ENCODE measurements at places on chromosomes 11 and 22.
A peak's percentile ranks its signal among the peaks of the same experiment; 100 is the strongest.

DNA sequence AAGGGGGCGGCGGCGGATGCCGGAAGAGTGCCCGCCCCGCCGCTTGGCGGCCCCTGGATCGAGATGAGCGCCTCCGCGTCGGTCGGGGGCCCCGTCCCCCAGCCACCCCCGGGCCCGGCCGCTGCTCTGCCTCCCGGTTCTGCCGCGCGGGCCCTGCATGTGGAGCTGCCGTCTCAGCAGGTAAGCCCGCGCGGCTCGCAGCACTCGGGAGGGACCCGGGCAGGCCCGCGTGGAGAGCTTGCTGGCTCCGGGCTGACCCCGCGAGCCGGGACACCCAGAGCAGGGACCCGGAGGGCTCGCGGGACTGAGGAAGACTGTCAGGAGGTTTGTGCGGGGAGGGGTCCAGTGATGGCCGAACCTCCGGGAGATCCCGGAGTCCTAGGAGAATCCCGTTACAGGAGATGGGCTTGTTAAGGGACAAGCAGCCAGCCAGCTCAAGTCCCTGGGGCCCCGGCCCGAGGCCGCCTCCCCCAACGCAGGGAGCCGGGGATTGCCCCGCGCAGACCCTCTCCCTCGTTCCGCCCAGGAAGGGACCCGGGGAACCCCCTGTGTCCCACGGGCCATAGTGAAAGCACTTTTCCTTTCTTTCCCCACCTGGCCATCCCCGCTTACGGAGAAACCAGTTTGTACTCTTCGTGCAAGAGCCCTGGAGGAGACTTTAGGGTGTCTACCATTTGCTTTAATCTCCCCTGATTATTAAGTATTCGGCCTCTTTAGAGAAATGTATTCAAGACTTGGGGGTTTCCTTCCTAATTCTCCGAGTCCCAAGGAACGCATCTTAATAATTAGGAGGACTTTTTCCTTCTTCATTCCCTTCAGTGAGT is 547 bp downstream of the UVRAG start:
- peak; percentile 41 for DNase-seq

GRCh38 chr11:74316772-74317505 is 5.5 kb upstream of the P4HA3 start:
- DNase-seq: no peak

DNA sequence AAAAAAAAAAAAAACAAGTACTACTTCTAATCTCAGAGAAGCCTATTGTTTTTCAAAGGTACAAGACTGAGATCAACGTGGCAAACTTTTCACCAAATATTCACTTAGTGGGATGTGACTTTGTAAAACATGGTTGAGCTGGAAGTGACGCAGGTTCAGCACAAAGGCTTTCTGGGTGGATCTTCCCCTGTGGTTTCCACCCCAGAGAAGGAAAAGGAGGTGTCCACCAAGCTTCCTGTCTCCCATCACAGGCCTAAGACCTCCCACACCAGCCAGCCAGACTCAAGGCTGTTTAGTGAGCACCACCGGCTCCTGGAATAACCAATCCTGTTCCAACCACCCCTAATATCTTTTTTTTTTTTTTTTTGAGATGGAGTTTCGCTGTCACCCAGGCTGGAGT is 5.7 kb downstream of the TMEM184B start:
- peak; percentile 76 for DNase-seq

- no peak for DNase-seq
Observed at GRCh38 chr11:22341588-22341931, 3.4 kb downstream of the SLC17A6 start.

DNA sequence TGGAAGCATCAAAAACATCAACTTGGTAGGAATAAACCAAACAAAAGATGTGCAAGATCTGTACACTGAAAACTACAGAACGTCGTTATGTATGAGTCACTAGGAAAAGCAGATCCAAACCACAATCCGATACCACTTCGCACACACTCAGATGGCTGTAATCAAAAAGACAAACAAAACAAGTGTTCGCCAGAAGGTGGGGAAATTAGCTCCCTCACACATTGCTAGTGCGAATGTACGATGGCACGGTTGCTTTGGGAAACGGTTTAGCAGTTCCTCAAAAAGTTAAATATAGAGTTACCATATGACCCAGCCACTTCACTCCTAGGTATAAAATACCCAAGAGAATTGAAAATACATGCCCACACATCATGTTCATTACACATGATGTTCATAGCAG is 14.8 kb upstream of the CARD10 start:
- peak; percentile 61 for DNase-seq

GRCh38 chr22:27685515-27685914 is 116.0 kb downstream of the MN1 start:
- DNase-seq: no peak

DNA sequence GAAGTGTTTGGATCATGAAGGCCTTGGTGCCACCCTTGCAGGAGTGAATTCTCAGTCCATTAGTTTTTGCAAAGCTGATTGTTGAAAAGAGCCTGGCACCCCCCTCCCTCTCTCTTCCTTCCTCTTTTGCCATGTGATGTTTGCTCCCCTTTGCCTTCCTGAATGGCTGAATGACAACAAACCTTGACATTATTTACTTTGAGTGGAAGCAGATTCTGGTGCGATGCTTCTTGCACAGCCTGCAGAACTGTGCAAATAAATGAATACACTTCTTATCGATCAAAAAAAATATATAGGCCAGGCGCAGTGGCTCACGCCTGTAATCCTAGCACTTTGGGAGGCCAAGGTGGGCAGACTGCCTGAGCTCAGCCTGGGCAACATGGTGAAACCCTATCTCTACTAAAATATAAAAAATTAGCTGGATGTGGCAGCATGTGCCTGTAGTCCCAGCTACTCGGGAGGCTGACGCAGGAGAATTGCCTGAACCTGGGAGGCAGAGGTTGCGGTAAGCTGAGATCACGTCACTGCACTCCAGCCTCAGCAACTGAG is 2.0 kb upstream of the NARS2 start:
- no peak for DNase-seq

Data from AG08395 (cell line).